ENCODE measurements at places on chromosomes 7 and 10. TPM values are rescaled to one million over a fixed set of nuclear protein-coding genes. Genes with fewer than 3 reads are reported as not detected.

Gene GALNT17
- total RNA-seq = not detected

Gene BEND7
- 1.8 TPM for total RNA-seq

Gene PDZD7
- 4.5 TPM for total RNA-seq

Gene CYP2E1
- not detected for total RNA-seq

Gene NXPH1
- total RNA-seq = not detected

Gene FOXI2
- total RNA-seq = not detected

Gene FGFBP3
- 252 TPM for total RNA-seq

Gene CDH23
- total RNA-seq = 5.9 TPM

Gene INA
- total RNA-seq = 26.6 TPM

Gene MMRN2
- total RNA-seq = 9.7 TPM

Gene CDC14C
- total RNA-seq = not detected

Gene PALD1
- total RNA-seq = 34.8 TPM

Gene LEP
- not detected for total RNA-seq

Gene PRTFDC1
- 46.6 TPM for total RNA-seq

Gene SCART1
- 0.18 TPM for total RNA-seq

Gene CUBN
- total RNA-seq = 0.06 TPM

Gene HECW1
- total RNA-seq = not detected

Gene ZNF804B
- not detected for total RNA-seq

Gene GPR15LG
- total RNA-seq = not detected

Gene MRM2
- 57.8 TPM for total RNA-seq

Gene SPDYE2B
- total RNA-seq = not detected

Gene LRRC4
- 0.10 TPM for total RNA-seq

Gene MUC12
- total RNA-seq = not detected

Gene MMP21
- not detected for total RNA-seq

Gene PPP1R17
- total RNA-seq = not detected

Gene OR9A2
- not detected for total RNA-seq

Gene PKD1L1
- total RNA-seq = 0.14 TPM

Gene GTPBP10
- total RNA-seq = 15.0 TPM

Gene SGMS1
- total RNA-seq = 10.0 TPM

Gene FMC1
- total RNA-seq = 15.1 TPM

Gene EMX2
- not detected for total RNA-seq

Gene ARL3
- total RNA-seq = 10.4 TPM

Gene TMEM196
- total RNA-seq = not detected

Gene NKX1-2
- 0.06 TPM for total RNA-seq

Gene SAMD9L
- total RNA-seq = not detected

Gene NEUROD6
- not detected for total RNA-seq
